ENCODE measurements at places on chromosomes 11 and 22.

GRCh38 chr11:29214833-29215232 is 802.0 kb downstream of the KCNA4 start:
- no peak for DNase-seq

GRCh38 chr11:128897826-128898225 is 6.7 kb downstream of the KCNJ5 start:
- DNase-seq: no peak

DNA sequence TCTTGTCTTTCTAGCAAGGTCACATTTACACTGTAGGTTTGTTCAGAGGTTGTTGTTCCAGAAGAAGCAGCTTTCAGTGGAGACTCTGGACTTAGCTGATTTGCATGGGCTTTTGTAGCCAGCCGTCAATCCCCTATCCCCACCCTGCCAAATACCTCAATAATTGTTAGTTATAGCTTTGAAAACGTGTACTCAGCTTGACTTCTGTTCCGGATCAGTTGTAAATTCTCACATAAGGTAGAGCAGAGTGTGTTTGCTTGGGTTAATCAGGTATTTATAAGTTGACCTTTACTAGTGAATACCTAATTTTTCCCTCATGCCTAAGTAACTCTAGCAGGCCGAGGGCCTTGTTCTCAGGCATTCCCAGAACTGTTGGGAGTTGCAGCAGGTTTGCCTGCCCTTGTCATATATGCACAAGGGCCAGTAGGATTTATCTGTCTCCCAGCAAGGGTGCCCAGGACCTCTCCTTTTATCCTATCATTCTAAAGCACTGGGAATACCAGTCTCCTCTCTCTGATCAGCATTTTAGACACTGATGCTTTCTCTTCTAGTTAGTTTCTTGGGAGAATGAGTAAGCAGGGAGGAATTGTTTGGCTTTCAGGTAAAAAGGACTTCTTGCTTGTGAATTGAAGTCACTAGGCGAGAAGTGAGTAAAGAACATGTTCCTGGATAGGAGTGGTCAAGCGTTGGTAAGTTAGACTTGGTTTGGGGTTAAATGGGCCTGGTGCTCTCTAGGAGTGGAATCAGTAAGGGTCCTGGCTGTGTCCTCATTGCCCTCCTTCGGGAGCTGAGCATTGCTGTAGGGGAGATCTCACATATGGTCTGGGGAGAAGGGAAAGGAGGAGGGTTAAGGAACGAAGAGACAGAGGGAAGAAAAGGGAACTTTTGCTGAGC is 22.1 kb downstream of the STIM1 start:
- no peak for DNase-seq

GRCh38 chr11:124483422-124483821 is 37.9 kb upstream of the OR8B8 start:
- DNase-seq: no peak

GRCh38 chr11:60570970-60571369 is 55.8 kb downstream of the MS4A13 start:
- DNase-seq: no peak

DNA sequence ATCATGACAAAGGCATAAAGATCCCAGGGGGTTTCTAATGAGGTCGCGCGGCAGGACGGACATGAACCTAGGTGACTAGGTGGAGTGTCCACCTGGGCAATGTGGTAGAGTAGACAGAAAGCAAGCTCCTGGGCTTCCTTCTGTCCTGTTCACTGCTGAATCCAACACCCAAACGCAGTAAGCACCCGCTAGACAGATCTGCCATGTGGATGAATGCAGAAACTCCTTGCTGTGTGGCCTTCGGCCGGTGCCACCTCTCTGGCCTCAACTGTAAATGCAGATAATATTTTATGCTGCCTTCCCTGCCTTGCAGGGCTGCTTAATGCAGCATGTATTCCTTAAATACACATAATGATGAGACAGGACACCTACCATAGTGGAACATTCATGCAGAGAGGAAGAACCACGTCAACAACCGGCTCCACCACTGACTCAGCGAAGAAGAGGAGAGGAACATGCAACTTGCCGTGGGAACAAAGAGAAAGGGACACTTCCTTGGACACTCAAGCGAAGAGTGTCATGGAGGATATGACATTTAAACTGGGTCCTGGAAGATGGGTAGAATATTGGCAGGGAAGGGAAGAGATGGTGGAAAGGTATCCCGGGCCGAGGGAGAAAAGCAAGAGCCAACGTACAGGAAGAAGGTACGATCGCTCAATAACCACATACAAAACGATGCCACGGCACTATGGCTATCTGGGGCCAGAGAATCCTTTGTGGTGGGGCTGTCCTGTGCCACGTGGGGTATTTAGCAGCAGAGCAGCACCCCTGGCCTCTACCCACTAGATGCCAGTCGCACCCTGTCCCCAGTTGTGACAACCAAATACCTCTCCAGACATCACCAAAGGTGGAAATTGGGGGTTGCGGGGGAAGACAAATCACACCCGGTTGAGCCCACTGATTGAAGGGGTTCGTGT is 30.8 kb downstream of the MYH9 start:
- DNase-seq: no peak

- no peak for DNase-seq
These were observed 11.3 kb upstream of the NELL1 start for GRCh38 chr11:20658135-20658534.

GRCh38 chr11:75328426-75329277 is 22.8 kb downstream of the ARRB1 start:
- DNase-seq: no peak

- no peak for DNase-seq
These were observed 45.3 kb upstream of the GALNT18 start for GRCh38 chr11:11667056-11667455.

- DNase-seq: no peak
These were observed 41.2 kb downstream of the STIM1 start for GRCh38 chr11:3896644-3897043.

GRCh38 chr22:28488825-28489224 is 190.8 kb downstream of the TTC28 start:
- DNase-seq: no peak

DNA sequence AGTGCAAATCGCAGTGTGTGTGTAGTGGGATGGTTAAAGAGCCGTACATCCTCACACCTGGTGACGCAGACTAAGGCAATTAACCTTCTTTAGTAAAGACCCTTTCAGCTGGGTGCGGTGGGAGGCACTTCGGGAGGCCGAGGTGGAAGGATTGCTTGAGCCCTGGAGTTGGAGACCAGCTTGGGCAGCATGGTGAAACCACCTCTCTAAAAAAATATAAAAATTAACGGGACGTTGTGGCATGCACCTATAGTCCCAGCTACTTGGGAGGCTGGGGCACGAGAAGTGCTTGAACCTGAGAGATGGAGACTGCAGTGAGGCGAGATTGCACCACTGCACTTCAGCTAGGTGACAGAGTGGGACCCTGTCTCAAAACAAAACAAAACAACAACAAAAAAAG is 31.5 kb downstream of the ZBTB16 start:
- no peak for DNase-seq

DNA sequence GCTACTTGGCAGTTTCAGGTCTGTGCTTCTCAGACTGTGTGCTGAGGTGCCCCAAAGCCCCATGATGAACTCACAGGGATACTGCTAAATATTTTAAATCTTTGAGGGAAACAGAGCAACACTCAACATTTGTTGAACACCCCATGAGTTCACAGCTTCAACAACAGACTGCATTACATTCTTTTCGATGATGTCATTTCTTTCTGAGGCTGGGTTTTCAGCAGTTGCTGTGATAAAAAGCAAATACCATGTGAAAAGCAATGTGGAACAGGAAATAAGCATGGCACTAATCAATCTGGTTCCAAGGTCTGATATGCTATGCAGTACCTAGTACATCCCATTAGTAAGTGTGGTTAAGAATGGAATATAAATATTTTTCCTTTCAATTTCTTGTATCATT is 82.7 kb downstream of the RPL27A start:
- DNase-seq: no peak

GRCh38 chr11:75432911-75433321 is at the start of gene KLHL35:
Gene KLHL35 (minus strand): TSS chr11:75433203. CDS start chr11:75430629, 2,574 bp downstream.
- no peak for DNase-seq

- DNase-seq: no peak
These were observed 16.6 kb upstream of the GNB1L start for GRCh38 chr22:19871023-19871844.

- DNase-seq: no peak
These were observed 35.9 kb downstream of the TCIRG1 start for GRCh38 chr11:68074584-68075352.

DNA sequence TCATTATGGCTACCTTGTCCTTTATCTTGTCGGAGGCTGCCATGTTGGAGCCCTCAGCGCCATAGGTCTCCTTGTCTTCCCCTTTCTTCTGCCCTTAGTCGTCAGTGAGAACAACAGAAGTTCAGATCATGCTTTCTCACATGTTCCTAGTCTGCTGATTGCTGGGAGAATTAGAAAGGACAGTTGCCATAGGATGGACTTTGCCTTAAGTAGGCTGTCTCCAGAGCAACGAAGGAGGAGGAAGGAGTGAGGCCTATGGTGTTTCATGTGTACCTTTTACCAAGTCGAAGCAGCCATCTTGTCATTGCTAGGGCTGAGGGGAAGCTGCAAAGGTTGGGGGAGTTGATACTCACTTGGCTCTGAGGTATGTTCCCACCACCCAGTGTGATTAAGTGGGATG is 62.6 kb downstream of the SYT13 start:
- DNase-seq: no peak
